ENCODE measurements at places on chromosomes 1 and 21. TPM values are rescaled to one million over a fixed set of nuclear protein-coding genes. Genes with fewer than 3 reads are reported as not detected.

DNA sequence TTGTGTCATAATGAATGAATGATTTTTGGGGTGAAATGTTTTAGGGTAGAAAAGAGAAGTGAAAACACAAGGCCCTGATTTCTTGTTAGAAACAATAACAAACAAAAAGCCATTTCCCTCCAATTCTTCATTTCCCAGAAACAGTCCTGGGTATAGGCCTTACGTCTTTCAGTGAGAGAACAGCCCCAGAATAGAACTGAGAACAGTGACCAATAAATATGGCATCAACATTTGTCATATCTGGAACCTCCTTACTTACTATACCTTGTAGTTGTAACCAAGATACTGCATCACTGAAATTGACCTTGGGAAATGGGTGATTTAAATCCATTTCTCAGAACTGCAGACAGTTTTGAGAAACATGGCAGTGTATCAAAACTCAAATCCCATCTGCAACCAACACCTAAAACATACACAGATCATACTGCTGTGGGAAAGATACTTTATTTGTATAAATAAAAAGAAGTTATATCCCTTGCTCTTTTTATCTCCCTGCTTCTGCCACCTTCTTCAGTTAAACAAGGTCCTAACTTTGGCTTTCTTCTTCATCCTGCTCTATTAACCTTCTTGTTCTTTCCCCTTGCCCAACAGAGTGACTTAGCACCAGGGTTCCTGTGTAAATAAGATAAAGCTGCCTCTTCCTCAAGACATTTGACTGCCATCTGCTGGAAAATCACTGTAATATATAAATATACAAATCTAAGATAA is 19.5 kb downstream of the XKR8 start:
- DNase-seq, result no peak

DNA sequence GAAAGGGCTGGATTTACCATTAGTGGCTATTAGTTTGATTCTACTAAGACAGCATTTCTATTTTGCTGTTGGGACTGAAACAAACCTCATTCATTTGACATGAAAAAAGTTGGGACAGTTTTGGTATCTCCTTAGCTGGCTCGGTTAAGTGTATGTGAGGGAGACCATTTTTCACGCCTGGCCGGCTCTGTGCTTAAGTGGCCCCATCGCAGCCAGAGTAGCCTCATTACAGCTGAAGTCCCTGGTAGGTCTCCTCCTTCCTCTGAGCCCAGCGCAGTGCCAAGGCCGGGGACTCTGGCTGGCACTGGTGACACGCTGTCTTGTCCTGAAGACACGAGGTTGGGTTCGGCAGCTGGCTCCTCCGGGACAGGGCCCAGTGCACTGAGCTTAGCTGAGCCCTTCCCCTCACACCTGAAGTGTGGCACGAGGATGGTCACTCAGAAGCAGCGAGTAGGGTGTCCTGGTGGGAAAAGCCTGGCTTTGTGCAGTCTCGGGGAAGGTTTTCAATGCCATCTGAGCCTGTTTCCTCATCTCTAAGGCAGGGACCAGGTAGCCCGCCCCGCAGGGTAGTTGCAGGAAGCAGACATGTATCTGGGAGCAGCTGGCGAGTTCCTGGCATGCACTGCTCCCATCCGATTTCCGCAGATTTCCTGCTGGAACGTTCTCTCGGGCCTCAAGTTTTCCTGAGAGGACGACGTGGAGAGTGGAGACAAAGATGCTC is 196.5 kb downstream of the DYRK1A start:
- DNase-seq, result peak; percentile 59

GRCh38 chr1:87240661-87241285 is 87.9 kb upstream of the LMO4 start:
- no peak for DNase-seq

GRCh38 chr1:201050515-201051277 is 27.2 kb upstream of the KIF21B start:
- no peak for DNase-seq

DNA sequence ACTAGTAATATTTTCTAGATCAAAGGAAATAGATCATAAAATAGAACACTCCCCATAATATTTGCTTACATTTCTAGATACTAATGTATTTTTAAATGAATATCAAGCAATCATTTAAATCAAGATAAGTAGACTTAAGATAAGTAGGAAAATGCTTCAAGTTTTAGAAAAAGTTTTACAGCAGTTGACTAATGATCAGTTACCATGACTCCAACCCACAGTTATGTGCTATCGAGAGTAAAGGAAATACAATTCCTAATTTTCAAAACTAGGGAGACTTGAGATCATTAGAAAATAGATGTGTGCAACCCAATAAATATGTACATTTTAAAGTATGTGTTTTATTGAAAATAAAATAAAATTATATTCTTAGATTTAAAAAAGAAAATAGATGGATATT is 95.0 kb downstream of the DENND1B start:
- no peak for DNase-seq

DNA sequence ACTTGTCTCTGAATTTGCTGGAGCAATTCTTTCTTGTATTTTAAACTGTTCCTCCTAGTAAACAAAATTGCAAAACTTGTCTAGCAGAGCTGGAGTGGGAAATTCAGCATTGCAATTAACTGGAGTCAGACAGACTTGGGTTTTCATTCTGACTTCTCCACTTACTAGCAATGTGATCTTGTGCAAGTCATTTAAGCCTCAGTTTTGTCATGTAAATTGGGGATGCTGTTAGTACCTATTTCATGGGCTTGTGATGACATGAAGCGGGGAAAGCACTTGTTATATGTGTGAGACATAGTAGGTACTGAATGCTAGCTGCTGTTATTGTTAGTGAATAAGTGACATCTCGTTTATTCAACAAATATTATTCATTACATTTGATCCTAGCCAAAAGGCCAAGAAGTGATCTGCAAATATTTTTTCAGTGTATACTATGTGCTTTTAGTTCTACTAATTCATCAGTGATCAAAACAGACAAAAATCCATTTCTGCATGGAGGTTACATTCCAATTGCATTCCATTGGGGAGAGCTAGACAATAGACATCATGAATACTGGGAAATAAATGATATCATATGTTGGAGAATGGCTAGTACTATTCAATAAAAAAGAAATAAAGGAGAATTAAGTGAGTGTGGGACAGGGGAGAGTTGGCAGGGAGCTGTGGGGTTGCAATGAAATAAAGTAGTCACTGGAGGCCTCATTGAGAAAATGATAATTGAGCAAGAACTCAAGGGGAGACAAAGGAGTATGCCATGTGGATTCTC is 47.1 kb downstream of the CACHD1 start:
- no peak for DNase-seq

GRCh38 chr1:240878631-240879030 is 266.7 kb upstream of the GREM2 start:
- DNase-seq, result no peak

DNA sequence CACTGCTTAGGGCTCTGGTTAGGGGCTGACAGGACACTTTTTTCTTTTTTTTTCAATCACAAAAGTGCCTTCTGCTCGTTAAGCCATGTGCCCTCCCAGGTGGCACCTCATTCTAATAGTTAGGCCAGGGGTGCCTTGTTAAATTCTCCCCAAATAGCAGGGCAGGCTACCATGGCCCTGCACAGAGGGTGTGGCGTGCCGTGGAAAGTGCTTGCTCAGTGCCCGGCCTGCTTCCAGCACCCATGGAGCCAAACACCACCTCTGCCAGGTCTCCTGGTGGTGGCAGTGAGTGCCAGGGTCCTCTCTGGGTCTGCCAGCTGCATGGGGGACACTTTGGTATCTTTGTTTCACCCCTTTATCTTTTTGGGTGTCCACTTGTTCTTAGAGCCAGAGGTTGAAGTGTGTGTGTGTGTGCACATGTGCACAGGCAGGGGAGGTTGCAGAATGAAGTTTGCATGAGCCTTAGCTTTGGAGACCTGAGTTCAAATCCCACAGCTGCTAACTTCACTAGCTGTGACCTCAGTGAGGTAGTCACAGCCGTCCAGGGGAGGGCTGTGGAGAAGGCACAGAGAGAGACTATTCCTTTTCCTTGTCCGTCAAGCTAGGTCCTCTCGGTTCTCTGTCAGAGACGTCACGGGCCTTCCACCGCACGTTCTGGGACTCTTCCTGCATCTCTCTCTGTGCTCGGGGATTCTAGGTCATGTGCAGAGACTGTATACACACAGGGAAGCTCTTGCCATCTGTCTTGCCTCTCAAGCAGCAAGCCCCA is 39.9 kb upstream of the CSF3R start:
- DNase-seq, result no peak

GRCh38 chr1:184358256-184358655 is 28.6 kb upstream of the C1orf21 start:
- DNase-seq, result no peak

- no peak for DNase-seq
Measured at GRCh38 chr1:35319988-35320713, 51.6 kb downstream of the ZMYM4 start.

DNA sequence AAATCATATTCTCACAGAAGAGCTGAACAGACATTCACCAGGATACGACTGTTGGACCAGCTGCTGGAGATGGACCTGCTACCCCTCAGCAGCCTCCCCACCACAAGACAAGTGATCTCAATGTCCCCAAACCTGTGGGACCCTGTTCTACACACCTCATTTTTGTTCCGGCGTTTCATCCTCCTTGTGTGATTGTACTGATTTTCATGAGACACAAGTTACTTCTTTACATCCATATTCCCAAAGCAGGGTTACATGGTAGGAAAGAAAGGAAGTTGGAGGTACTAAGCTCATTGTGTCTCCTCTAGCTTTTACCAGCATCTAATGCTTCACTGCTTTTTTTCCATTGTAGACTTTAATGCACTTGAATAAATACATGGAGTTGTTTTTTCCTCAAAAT is 8.7 kb downstream of the ADAMTS1 start:
- no peak for DNase-seq

DNA sequence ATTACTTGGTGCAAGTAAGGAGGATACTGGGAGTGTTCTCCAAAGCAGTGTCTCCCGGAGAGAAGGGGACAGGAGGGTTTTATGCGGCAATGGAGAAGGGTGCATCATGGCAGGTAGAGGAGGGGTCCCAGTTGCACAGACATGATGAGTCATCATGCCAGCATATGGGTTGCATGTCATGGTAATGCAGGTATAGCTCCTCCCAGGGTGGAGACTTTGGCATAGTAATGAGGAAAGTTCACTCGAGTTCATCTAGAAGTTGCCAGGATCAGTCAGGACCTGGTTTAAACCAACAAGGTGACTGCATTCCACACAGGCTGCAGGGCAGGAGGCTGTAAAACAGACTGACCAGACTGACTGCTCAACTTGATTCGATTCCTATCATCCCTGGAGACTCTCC is 355.7 kb upstream of the DUSP10 start:
- no peak for DNase-seq

- no peak for DNase-seq
Measured at GRCh38 chr1:201172999-201173610, 17.5 kb upstream of the IGFN1 start.

DNA sequence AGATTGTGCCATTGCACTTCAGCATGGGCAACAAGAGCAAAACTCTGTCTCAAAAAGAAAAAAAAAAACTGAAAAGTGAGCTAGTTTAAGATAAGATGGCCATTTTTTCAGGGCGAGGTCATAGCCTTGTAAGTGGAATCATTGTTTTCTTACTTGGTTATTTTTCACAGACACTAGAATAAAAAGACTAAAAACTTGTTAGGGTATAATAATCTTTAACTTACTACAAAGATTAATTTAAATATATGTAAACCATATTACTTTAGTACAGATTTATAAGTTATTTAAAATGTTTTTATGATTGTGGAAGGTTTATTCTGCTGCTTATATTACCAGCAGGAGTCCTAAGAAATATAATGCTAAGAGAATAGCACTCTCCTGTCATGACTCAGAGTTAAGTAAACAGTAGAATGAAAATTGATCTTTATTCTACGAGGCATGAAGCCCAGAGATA is 23.5 kb downstream of the ANGPTL1 start:
- DNase-seq, result no peak

GRCh38 chr1:89364954-89365550 is 1.2 kb downstream of the GBP6 start:
- no peak for DNase-seq

DNA sequence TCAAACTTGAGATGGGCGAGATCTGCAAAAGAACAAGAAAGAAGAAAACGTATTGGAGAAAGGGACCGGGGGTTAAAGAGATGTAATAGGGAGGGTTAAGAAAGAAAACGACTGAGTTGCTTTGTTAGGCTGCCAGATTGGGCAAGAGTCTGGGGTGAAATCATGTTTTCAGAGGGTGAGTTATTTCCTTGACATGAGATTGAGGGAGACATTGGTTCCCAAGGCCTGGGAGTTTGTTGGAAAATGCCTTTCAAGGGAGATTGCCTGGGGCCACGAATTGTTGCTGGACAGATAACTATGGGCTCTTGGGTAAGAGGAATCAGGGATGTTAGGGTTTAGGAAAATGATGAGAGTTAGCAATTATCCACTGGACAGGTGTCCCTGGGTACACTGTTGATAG is 776 bp upstream of the CADM3 start:
- no peak for DNase-seq

DNA sequence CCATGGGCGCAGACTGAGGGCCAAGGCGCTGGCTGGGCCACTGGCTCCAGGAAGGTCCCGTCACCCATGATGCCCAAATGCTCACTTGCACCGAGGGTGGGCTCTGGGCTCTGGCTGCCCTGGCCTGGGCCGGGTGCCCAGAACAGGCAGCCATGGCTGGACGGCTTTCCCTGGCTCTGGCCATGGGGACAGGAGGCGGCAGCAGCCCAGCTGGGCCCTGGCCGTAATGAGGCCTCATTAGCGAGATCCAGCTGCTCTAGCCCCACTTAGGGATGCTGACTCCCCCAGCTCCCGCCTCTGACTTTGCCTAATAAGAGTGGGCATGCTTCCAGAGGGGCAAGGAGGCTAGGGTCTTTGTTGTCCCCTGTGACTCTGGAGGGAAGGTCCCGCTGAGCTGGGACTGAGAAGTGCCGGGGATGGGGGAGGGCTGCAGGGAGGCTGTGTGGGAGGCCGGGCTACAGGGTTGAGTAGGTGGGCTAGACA is 11.8 kb downstream of the SLC6A9 start:
- no peak for DNase-seq

GRCh38 chr1:156258859-156259258 is 11.0 kb upstream of the PAQR6 start:
- no peak for DNase-seq

Gene OR2T2
- total RNA-seq, result not detected

Gene ELAPOR1
- total RNA-seq, result 0.19 TPM

Gene ATP6V1G3
- total RNA-seq, result not detected

Gene RAP1GAP
- 3.7 TPM for total RNA-seq

Gene CD52
- 4.4 TPM for total RNA-seq

Gene ACTL8
- not detected for total RNA-seq

Gene XCL2
- total RNA-seq, result not detected
